ENCODE measurements at places on chromosomes 1 and 21.

- no peak for DNase-seq
Measured at GRCh38 chr1:88224906-88225305, 459.2 kb upstream of the PKN2 start.

DNA sequence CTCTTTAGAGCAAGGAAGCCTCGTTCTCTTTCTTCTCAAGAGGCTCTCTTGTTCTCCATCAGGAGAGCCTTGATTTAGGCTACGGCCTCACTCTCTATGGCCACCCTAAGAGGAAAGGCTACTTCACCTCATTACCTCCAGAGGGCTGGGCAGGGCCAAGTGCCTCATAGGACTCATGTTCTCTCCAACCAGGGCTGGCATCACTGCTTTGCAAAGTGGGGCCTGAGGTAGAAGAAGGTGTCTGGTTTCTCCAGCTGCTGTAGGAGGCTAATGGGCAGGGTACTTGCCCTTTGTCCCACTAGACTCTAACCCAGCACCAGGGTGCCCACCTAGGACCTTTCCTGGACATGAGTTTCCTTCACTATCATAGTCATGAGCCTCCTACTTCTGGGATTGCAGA lies 2.1 kb upstream of the ATXN7L2 start:
- DNase-seq = no peak

- DNase-seq = peak; percentile 25
Measured at GRCh38 chr1:183881387-183882131, 76.6 kb downstream of the RGL1 start.

GRCh38 chr1:185646202-185646683 lies 87.9 kb upstream of the HMCN1 start:
- peak; percentile 82 for DNase-seq

DNA sequence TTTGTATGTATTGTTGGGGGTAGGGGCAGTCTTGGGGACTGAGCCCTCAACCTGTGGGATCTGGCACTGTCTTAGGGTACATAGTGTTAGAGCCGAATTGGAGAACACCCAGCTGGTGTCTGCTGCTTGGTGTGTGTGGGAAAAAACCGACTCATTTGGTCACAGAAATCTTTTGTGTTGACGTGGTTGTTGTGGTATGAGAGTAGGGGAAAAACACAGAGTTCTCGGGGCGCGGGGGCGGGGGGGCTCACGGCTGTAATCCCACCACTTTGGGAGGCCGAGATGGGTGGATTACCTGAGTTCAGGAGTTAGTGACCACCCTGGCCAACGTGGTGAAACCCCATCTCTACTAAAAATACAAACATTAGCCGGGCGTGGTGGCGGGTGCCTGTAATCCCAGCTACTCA lies 15.3 kb upstream of the SRSF10 start:
- DNase-seq = no peak

DNA sequence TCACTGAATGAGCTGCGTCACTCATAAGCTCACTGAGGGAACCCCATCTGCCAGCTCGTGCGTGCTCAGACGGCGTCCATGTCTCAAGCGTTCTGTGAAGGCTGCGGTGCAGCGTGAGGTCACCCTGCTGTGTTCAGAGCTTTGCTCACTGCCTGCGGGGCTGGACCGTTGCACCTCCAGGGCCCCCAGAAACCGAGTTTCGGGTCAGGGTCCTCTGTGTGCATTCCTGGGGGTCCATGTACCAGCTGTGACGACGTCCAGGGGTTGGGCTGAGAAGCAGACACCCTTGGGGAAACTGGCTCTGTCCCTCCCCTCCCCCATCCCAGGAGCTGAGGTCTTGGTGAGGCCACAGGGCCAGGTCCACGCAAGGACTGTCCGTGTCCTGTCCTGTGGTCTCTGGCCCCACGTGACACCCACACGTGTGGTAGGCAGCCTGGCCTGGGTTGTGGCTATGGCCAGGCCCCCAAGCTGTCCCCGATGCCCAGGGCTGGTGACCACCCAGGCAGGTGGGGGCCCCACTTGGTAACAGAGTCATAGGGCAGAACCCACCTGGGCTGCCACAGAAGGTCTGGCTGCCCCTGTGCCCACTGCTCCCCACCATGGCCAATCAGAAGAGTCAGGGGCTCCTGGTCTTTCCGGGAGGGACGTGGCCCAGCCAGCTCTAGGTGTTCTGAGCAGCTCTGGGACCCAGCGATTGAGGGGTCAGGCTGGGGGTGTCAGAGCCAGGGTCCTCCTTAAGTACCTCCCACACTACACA lies 24.4 kb downstream of the FTCD start:
- DNase-seq = no peak

DNA sequence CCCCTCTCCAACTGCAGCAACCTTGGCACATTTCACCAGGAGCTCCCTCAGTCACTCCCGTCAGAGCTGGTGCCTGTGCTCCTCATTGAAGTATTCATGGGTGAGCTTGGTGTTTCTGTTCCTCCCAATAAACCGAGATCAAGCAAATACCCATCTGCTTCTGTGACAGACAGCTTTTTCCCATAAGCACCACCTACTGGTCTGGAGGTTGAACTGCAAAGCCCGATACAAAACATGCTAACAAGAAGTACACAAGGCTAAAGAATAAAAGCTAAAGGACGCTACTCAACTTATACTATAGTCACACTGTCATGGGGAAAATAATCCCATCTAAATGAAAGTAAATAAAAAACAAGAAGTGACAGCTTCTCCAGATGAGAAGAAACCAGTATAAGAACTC lies 111.9 kb upstream of the C21orf91 start:
- peak; percentile 9 for DNase-seq

DNA sequence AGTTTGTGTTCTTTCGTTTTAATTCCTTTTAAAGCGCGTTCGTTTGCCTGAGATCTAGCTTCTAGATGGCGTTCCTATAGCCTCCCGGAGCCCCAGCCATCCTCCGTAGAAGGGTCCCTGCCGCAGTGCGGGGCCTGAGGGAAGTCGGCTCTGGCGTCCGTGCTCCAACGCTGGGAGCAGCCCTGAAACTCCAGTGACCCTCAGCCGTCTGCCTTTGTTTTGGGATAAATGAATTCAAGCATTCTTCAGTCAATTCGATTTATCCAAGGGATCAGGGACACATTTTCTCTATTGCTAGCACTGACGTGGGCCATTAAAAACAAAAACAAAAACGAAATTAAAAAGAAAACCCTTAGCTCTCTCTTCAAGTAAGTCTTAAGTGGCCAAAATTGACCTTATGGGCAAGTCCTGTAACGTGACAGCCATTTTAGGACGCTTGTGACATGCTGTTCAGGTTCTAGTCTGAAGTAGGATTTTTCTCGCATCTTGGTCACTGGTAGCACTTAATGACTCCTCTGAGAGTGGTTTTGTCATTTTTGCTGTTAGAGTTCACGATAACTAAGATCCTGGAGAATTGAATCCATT lies 742 bp upstream of the HSPA13 start:
- no peak for DNase-seq

GRCh38 chr1:81792184-81792583 lies 8.6 kb upstream of the ADGRL2 start:
- DNase-seq = no peak

DNA sequence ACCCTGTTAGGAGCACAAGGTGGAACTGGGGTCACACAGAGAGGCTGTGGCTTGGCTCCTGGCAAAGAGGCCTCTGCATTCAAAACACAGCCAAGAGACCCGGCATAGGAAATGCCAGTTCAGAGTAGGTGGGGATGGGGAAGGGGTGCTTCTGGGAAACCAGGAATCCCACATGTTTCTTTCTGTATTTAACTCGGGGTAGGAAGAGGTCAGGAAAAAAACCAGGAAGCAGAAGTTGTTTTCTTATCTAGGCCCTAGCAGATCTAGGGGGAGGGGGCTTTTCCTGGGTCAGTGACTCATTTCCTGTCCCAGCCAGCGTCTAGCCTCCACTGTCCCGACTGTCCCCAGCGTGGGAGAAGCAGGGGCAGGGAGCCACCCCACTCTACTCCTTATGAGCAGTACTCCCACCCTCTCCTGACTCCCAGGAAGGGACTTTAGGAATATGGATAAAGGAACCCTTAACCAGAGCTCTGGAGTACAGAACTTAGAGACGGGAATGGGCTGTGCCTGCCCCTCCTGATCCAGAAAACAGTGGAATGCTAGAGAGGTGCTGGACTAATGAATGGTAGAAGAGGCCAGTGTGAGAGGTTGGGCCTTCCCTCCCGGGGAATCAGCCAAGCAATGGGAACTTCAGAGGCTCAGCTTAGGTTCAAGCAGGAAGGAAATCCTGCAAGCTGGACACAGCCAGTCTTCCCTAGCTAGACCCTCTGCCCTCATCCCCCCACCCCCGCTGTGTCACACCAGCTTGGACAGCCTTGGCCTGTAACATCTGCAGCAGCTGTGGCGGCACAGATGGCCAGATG lies 5.7 kb downstream of the FHL3 start:
- no peak for DNase-seq

DNA sequence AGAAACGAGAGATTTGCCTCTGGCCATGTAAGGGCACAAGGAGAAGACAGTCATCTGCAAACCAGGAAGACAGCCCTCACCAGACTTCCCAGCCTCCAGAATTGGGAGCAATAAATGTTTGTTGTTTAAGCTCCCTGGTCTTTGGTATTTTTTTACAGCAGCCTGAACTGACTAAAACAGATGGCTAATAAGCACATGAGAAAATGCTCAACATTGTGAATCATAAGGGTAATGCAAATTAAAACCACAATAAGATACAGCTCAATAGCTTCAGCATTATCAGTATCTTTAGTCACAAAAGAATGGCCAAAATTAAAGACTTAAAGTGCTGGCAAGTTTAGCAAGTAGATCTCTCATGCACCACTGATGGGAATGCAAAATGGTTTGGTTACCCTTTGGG lies 11.7 kb downstream of the UBE2G2 start:
- no peak for DNase-seq

DNA sequence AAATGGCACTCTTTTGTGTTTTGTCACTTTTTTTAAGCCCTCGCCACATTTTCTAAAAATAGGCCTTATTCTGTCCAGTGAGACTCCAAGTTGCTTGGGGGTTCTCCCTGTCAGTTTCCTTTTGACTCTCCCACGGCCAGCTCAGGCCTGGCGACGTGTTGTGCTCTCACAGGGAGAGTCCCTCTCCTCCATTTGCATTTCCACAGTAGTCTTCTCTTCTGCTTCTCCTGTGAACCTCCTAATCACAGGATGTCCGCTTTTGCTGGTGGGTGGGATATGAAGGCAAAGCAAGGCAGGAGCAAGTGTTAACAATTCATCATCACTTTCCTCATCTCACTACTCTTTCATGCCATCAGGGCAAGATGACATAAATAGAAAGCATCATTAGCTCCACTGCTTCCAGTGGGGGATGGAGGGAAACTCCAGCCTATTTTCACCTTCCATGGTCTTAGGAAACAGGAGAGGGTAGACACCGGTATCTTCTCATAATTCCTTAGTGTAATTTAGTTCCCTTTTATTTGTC lies 99.8 kb downstream of the INTS7 start:
- DNase-seq = no peak

DNA sequence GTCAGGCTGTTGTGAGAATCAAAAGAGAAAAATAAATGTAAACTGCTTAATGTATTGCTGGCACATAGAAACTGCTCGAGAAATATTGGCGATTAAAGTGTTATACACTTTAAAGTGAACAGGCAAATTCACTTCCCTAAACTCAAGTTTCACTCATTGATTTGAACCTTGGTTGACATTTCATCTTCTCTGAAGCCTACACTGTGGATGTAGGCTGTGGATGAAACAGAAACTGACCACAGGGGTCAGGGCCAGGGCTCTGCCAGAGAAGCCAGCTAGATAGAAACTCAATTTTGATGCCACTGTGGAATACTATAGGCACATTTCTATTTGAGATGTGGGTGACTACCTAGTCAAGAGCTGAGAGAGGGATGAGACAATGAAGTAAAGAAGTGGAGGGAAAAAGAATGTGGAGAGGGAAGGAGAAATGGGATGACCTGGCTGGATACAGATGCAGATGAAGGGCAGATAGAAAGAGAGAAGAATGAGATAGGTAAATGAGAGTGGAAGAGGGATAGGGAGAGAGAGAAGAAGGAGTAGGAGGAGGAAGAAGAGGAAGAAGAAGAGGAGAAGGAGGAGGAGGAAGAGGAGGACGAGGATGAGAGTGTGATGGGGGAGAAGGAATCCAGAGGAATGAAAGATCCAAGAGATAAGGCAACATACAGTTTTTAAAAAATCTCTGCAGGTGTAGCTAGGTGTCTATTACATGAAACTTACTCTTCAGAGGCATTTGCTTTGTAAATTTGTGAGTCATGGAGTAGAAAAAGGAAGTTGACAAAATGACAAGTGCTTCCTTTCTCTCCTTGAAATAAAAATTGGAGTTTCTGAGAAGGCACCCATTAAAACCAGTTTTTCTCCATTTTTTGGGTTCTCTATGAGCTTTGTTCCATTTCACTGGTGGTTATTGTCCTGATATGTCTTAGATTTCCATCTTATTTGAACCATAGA lies 17.4 kb upstream of the CD1D start:
- DNase-seq = no peak

- DNase-seq = no peak
Measured at GRCh38 chr1:72282271-72283021, at the start of gene NEGR1. TSS of gene NEGR1 (minus strand) at chr1:72282539.

- no peak for DNase-seq
Measured at GRCh38 chr21:42513985-42514882, 582 bp downstream of the SLC37A1 start.

GRCh38 chr1:157001304-157001703 lies 44.2 kb downstream of the ARHGEF11 start:
- no peak for DNase-seq

DNA sequence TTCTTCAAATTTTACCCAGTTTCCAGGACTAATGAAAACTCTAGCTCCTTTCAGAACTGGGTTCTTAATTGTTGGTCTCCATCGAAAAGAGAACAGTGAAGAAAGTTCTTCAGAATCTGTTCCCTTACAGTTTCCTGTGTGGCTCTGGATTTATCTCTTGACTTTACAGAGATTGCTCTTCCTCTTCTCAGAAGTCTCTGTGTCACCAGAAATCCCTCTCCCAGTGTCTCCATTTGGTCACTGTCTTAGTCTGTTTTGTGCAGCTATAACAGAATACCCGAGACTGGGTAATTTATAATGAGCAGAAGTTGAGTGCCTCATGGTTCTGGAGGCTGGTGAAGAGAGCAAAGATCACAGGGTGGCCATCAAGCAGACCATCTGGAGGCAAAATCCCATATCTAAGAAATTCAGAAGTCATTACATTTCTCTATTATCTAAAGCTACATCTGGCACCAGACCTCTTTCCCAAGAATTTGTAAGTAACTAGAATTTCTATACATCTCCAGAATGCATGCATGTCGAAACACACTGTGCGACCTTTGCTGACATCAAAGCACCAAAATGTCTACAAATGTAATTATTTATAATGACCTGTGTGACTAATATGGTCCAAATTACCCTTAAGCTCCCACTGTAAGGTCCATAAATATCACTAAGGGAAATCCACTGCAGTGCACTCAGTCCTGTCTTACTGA lies 65.4 kb upstream of the KRTAP19-8 start:
- DNase-seq = no peak

DNA sequence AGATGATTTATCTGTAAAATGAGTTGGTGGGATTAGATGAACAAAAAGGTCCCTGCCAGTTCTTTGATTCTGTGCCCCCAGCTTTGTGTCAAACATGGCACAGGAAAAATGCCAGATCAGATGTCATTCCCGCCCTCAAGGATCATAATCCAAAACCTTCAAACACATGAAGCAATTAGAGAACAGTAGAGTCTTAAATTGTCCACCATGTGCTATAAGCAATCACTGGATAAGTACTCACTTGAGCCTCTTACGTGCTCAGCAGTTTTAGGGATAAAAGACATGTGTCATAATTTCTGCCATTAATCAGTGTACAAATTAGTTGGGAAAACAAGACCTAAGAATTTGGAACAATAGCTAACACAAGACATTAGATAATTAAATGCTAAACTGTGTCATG lies 15.4 kb upstream of the KIAA0040 start:
- DNase-seq = no peak

- DNase-seq = no peak
Measured at GRCh38 chr1:70290218-70290617, 64.3 kb downstream of the ANKRD13C start.

- peak; percentile 50 for DNase-seq
Measured at GRCh38 chr1:212630158-212630900, 21.8 kb downstream of the ATF3 start.

Measured in iPS DF 6.9 (cell line).